Posterior vena cava (tissue), 2 donors: ENCODE measurements at places on chromosomes 6 and 20. TPM values are rescaled to one million over a fixed set of nuclear protein-coding genes. Genes with fewer than 3 reads are reported as not detected.

Gene FAM83B
- not detected for total RNA-seq

- no peak for DNase-seq
Measured at GRCh38 chr6:158131926-158132325, 36.1 kb downstream of the SERAC1 start.

- DNase-seq, result no peak
Measured at GRCh38 chr6:159094444-159095252, 49.9 kb upstream of the TAGAP start.

DNA sequence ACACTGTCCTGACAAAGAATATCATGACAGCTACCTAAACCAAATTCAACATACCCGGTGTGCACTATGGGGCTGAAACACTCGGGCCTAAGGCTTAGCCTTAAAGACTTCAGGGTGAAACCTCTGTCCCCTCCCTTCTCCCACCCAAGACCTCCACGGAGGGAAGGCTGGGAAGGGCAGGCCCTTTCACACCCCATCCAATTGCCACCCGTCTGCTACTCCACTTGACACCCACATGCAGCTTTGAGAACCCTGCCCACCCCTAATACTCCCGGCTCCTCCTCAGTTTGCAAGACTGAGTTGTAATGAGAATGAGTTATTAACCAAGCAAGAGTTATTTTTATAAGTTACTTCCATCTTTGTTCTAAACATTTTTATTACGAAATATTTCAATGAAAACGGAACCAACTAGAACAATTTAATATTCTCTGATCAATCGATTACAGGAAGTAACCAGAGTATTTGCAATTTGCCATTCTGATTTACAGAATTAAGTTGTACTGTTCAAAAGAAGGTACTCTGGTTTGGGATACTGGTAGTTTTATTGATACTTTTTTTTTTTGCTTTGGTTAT lies 3.7 kb downstream of the TAF4 start:
- peak; percentile 15 for DNase-seq

DNA sequence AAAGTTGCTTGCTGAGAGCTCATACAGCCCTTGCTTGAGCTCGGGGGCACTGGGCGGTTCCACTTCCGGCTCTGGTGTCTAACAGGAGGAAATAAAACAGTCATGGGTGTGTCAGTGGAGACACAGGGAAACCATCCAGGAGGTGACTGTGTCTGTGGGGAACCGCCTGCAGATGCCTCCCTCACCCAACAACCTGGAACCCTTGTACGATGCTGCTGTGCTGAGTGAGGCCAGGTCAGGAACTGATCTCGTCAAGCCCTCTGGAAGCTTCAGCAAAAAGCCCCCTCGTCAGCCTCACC lies 15.5 kb downstream of the TXNDC5 start:
- no peak for DNase-seq

Gene HFE
- total RNA-seq, result 5.5 TPM

DNA sequence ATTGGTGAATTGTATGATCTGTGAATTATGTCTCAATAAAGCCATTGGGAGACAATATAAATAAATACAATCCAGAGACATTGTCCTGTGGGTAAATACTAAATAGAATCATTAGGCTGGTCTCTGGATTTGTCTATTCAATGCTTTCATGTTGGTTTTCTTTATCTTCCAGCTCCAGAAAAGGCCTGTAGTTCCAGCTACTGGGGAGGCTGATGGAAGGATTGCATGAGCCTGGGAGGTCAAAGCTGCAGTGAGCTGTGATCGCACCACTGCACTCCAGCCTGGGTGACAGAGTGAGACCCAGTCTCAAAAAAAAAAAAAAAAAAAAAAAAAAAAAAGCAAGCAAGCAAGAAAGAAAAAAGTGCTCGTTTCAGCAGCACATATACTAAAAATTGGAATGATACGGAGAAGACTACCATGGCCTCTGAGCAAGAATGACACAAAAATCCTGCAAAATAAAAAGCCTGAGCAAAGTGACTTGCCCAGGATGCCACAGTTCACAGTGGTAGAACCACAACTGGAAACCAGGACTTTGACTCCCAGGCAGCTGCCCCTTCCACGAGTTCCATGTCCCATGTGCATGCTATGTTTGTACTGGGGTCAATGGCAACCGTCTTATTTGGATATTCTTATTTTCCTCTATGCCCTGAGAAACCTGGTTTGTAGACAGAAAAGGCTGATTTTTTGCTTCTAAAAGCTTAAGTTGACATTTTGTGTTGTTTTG lies 33.6 kb upstream of the GMPR start:
- no peak for DNase-seq

- no peak for DNase-seq
Measured at GRCh38 chr6:157763129-157763903, 59.7 kb upstream of the SNX9 start.

- no peak for DNase-seq
Measured at GRCh38 chr20:25090492-25091429, 8.8 kb upstream of the VSX1 start.

- no peak for DNase-seq
Measured at GRCh38 chr6:112441607-112442006, 94.5 kb downstream of the RFPL4B start.

DNA sequence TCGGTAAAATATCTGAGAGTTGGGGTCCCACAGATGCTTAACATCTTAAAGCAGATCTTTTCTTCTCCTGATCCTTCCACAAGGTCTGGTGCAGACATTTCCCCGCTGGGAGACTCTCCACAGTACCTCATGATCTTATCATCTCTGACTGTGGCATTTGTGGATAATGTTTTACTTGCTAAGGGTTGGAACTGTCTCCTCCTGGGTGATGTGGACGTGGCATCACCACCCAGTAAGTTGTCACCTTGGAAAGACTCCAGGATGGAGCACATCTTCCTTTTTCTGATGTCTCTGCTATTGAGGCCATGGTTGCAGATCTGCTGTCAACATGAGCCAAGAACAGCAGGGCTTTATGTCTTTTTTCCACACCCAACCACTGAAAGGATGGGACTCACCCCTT lies 42.0 kb upstream of the FANCE start:
- no peak for DNase-seq

GRCh38 chr6:321158-321438 lies 28.8 kb downstream of the DUSP22 start:
- DNase-seq, result peak; percentile 60

DNA sequence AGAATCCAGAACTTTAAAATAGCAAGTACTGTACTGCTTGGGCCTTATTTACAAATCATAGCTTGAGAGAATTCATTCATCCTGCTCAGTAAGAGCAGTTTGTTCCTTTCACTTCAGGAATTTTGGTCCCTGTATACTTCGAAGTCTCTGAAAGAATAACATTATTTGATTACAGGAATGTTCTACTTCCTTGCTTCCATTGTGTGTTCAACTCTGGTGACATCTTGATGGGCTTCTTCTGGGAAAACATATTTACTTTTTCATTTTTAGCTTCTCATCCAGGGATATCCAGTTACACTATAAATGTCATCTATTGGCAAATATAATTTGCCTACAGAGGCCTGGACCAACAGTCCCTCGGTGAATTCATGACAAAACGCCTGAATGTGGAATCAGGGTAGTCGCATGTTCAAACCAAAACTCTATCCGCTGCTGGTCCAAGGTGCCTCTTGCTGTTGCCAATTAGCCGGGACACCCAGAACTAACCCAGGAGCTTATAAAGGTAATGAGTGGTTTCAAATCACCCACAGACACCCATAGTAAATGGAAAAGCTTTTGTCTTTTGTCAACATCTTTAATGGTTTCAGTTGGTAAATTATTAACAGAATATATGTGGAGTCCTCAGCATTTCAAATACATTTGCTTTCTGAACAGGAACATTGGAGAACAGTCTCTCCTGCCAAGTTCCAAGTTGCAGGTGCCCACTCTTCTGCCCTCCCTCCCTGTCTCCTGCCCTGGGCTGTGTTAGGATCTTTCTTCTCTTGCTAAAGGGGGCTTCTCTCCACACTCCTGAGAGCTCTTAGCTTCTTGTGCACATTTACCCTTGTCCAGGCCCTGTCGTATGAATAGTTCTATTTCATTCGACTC lies 162.5 kb upstream of the CITED2 start:
- no peak for DNase-seq

DNA sequence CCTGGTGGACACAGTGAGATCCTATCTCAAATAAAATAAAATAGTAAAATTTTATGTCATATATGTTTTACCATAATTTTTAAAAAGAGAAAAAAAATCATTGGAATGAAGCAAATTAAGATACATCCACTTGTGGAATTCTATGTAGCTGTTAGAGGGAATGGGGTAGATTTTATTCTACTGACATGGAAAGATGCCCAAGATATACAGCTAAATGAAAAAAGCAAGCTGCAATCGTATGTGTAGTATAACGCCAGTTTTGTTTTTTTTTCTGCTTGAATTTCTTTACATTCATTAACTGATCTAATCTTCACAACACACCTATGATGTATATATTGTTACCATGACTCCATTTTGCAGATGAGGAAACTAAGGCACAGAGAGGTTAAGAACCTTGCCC lies 23.4 kb upstream of the RANBP9 start:
- no peak for DNase-seq

Gene CYP39A1
- total RNA-seq, result 1.5 TPM

DNA sequence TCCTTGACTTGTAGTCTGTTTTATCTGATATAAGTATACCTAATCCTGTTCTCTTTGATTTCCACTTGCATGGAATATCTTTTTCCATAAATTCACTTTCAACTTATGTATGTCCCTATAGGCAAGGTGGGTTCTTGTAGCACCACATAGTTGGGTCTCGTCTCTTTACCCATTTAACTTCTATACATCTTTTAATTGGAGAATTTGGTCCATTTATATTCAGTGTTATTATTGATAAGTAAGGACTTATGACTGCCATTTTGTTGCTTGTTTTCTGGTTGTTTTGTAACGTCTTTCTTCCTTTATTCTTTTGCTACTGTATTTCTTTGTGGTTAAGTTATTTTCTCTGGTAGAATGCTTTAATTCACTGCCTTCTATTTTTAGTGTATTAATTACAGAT lies 14.5 kb upstream of the ZNF311 start:
- DNase-seq, result no peak

DNA sequence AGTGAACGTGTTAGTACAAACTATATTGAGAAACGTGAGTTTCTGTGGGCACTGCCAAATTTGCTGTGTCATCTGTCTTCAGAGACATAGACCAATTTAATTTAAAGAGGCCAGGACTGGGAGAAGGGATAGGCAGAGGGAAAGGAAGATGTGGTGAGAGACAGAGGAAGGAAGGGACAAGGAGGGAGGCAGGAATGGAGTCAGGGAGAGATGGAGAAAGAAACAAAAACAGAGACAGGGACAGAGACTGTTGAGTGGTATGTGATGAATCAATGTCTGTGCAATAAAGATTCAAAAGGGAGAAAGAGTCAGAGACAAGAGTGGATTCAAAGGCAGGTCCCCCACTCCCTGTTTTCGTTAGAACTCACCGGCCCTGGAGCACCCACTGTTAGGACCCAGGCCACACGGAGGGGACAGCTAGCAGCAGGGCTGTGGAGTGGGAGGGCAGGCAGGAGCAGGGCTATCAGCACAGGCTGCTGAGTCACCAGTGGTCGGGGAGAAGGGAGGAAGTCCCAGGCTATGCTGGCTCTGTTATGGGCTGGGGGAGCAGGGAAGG lies 51.6 kb upstream of the CHD6 start:
- DNase-seq, result no peak

DNA sequence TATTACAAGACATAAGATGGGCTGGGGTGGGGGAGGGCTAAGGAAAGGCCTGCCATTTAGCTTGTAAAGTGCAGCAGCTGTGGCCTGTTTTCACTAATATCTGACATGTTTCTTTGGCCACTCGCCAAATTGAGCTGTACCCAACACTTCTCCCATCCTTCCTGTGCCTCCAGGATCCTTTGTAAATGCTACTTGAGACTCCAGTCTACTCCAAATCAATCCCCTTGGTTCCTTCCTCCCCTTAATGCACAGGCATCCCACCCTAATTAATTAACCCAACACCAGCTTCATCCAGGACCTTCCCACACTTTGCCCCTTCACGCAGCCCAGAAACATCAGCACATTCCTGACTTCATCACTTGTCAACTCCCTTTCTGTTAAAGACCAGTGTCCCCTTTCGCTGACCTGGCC lies 55.0 kb upstream of the TCF21 start:
- DNase-seq, result no peak

GRCh38 chr6:170281331-170282292 lies 9.3 kb downstream of the DLL1 start:
- DNase-seq, result no peak

DNA sequence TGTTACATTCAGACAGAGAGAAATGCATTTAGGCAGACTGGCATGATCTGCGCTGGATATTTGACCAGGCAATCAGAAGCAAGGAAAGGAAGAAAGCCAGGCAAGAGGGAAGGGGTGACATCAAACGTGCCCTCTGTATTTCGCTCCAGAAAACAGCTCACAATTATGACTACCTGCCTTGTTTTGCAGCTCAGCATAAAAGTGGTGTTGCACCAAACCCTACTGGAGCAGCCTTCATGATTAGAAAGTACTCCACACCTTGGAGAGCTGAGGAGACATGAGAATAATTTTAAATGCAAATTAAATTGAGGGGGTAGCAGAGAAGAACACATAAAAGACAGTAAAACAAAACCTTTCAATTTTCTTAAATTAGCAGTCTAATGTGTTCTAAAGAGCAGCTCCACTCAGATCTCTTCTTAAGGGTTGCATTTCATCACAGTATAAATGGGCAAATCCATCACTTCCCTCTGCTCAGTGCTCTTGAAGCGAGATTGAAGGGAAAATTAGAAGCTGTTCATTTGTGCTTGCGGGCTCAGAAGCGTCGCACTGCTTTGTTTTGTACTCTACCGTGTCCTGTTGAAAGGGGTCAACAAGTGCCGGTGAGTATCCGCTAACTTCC lies at the start of gene PHACTR1:
Gene PHACTR1, plus strand, starts transcription at position 470 of the 619 bp plus-strand sequence.
- DNase-seq, result no peak

Gene SOD2
- 998 TPM for total RNA-seq

- no peak for DNase-seq
Measured at GRCh38 chr6:168825226-168826077, 384.5 kb downstream of the SMOC2 start.

Gene PRKN
- 7.6 TPM for total RNA-seq

Gene NKAPL
- total RNA-seq, result 2.8 TPM

Gene SLC17A3
- not detected for total RNA-seq

DNA sequence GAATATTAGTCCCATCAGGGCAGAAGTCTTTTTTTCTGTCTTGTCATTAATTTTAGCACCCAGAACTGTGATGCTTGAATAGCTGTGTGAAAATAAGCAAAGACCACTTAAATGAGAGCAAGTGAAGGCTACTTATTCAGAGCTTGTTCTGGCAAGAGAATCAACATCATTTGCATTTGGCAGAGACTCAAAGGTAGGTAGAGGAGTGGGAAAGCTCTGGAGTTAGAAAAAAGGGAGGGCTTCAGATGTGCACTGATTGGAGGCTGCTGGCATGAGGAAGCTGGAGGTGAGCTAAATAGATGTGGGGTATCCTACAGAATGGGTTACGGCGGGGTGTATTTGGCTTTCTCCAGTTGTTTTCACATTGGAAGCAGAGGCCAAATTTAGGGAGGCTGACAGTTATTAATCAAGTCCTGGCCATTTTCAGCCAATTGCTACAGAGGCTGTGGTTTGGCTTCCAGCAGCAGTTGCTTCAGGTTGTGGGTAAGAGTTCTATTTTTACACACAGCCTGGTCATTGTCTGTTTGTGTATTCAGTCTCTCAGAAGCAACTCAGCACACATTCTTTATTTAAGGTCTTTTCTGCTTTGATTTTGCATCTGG lies 254.3 kb downstream of the BTBD3 start:
- DNase-seq, result no peak

- no peak for DNase-seq
Measured at GRCh38 chr20:52981051-52981450, 8.9 kb downstream of the TSHZ2 start.
